ENCODE measurements at places on chromosomes 5 and 9.

DNA sequence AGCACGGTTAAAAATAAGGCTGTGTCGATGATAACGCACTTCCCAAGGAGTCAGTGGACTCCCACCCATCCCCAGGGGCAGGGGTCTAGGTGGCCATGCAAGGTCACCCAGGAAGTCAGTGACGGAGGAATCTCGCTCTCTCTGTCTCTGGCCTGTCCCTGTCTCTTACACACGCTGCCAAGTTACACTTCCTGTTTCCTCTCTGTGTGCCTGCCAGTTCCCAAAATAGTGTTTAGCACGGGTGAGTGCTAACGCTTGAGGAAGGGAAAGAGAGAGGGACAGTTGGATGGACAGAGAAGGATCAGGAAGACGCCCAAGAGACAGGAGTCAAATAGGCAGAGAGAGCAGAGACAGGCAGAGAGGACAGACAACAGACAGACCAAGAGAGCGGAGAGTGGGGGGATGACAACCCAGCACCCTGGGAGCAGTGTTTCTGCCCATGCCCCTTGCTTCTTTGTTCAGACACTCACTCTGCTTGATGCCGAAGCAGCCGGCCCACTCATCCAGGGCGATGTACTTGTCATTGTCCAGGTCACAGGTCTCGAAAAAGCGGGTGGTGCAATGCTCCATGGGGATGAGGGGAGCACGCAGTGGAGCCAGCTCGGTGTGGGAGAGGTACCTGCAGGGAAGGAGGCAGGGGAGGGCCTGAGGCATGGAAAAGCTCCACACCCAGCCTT is 23.0 kb downstream of the SPARC start:
- DNase-seq, result no peak

- peak; percentile 37 for DNase-seq
Measured at GRCh38 chr9:133737071-133737773, 930 bp downstream of the SARDH start.

- no peak for DNase-seq
Measured at GRCh38 chr5:36417221-36417620, 115.5 kb upstream of the RANBP3L start.

DNA sequence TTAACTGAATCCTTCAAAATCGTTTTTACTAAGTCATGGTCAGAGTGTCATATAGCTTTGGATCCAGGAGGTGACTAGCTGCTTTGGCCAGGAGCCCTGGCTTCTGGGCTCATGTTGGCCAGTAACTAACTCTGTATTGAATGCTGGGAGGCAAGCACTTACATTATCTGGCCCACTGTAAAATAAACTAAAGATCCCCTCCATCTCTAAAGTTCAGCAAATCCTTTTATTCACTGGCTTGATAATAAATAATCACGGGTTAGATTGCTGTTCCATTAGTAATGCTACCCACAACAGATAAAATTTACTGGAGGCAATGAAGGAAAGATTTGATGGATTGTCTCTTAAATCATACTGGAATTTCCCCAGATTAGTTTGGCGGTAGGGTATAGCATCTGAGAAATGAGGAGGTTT is 382.2 kb upstream of the TLE4 start:
- DNase-seq, result no peak

DNA sequence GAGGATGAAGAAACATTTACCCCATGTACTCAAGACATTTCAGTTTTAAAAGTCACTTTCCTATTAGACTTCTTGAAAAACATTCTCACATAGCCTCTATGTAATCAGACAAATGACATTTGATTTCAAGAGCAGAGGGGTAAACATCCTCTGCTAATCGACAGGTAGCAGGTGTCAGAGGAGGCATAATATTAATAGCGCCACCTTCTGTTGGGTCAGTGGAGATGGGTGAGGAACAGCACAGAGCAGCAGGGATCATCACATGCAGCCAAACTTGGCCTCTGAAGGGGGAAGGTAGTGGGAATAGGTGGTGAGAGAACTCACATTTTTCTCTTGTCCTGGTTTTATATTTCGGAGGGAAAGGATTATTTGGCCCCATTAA is 3.3 kb upstream of the LSM11 start:
- DNase-seq, result no peak

Data from ureter (tissue), 1 donor.